Activated T-helper 9 cell treated with anti-CD3 and anti-CD28 coated beads, Interleukin-2, amount 50 U/mL, for 16 hours (primary cell): ENCODE measurements at places on chromosomes 6 and 20.

DNA sequence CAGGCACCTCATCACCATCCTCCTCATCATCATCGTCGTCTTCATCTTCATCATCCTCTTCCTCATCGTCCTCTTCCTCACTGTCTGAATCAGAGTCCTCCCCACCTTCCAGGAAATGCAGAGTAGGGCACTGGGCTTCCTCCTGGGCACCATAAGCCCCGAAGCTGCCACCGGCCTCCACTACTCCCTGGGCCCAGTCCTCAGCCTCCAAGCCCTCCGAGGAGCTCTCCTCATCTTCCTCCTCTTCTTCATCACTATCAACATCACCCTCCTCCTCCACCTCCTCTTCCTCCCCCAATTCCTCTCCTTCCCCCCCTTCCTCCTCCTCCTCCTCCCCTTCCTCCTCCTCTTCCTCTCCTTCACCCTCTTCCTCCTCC is 1.7 kb downstream of the CENPB start:
- no peak for DNase-seq

DNA sequence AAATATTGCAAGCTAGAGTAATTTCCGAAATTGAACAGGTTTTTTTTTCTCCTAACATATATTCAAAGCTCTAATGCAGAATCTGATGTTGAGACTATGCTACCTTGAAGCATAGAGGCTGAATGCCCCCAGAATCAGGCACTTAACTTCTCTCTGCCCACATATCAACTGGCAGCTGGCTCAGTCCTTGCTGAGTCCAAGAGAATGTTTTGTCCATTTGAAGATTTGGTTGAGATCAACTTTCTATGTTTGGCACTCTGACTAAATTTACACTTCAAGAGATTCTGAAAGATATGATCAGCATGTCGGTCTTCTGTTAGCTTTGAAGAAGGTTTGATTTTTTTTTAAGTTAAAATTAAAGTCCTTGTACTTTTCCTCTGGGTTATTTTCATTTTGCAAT is 1298.1 kb downstream of the EPHA7 start:
- DNase-seq: no peak

DNA sequence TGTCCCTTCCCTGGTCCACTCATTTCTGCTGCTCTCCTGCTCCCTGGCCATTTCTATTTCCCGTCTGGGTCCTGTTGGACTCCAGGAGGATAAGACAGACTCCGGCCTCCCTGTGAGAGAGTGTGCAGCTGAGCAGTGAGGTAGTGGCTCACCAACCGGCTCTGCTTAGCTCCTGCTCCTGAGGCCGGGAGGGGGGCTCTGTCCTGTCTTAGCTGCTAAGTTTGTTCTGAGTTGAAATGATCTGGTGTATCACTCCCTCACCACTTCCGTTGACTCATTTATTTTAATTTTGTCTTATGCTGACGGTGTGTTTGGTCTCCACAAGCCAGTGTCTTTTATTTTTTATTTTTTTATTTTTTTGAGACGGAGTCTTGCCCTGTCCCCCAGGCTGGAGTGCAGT is 148.5 kb upstream of the PDE10A start:
- DNase-seq: no peak

DNA sequence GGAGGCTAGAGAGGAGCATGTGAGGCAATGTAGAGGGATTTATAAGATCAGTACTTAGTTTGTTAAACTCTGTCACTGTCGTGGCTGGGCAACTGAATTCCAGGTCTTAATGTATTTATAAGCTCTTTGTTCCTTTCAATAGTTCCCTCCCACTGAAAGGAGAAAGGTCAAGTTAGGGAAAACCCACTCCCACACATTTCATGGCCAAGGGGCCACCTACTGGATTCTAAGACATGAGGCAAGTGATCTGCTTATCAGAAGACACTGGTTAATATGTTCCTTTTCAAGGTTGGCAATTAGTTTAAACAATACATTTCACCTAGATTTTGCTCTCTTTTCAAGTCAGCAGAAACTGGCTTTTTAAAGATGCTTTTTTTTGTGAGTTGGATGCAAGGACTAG is 5.4 kb upstream of the GSTA5 start:
- DNase-seq: no peak
